Erythroblast (primary cell): ENCODE measurements at places on chromosomes 2 and 18.
A peak's percentile ranks its signal among the peaks of the same experiment; 100 is the strongest.

- no peak for DNase-seq
These were observed 90.5 kb downstream of the HNRNPLL start for GRCh38 chr2:38512211-38512610.

- no peak for DNase-seq
These were observed 52.1 kb downstream of the GTF3C3 start for GRCh38 chr2:196747400-196747799.

- peak; percentile 44 for DNase-seq
These were observed 142.4 kb downstream of the MREG start for GRCh38 chr2:215870986-215871385.

GRCh38 chr2:36696533-36696932 is at the start of gene VIT:
VIT (plus strand) TSS chr2:36696707; CDS start chr2:36716371, 19,664 bp downstream.
- DNase-seq = no peak

GRCh38 chr18:48821251-48821590 is 129.5 kb downstream of the SMAD7 start:
- DNase-seq = no peak
